ENCODE measurements at places on chromosomes 6 and 20. TPM values are rescaled to one million over a fixed set of nuclear protein-coding genes. Genes with fewer than 3 reads are reported as not detected.

GSTA5 gene
- total RNA-seq, result not detected

BTN3A1 gene
- 23.4 TPM for total RNA-seq

HLA-DOB gene
- not detected for total RNA-seq

AKAP7 gene
- total RNA-seq, result 13.0 TPM

DNA sequence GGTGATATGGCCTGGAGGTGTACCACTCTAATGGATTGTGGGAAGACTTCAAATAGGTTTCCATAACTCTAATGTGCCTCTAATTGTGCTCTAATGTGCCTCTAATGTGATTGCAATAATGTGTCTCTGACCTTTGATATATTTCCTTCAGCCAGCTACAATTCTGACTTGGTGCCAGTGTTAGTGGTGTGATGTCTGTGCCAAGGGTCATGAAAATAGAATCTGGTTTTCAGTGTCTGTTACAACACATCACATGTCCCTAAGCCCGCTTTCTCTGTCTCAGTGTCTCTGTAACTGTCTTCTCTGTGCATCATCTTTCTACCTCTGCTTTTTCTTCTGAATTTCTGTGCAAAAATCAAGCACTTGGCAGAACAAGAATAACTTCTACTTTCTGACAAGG is 77.2 kb upstream of the ECI2 start:
- no peaks in the 10 kb centered on the region for H3K27me3 ChIP-seq
- no peak overlapping the region for H3K4me3 ChIP-seq
- no peak for DNase-seq
- no peaks in the 10 kb centered on the region for H3K4me1 ChIP-seq

GRCh38 chr6:66435321-66435720 is 728.3 kb upstream of the EYS start:
- no peak for DNase-seq
- H3K27ac ChIP-seq, result no peak overlapping the region
- no peak overlapping the region for H3K4me3 ChIP-seq
- no peaks in the 10 kb centered on the region for H3K36me3 ChIP-seq
- H3K27me3 ChIP-seq, result no peaks in the 10 kb centered on the region

DNA sequence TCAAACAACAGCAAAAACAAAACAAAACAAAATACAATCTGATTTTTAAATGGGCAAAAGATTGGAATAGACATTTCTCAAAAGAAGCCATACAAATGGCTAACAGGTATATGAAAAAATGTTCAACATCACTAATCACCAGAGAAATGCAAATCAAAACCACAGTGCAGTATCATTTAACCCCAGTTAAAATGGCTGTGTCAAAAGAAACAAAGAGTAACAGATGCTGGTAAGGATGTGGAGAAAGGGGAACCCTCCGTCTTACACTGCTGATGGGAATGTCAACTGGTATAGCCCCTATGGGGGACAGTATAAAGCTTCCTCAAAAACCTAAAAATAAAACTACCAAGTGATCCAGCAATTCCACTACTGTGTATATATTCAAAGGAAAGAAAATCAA is 10.9 kb upstream of the NELFCD start:
- no peak overlapping the region for H3K4me3 ChIP-seq
- DNase-seq, result no peak
- no peaks in the 10 kb centered on the region for H3K4me1 ChIP-seq
- H3K27ac ChIP-seq, result no peak overlapping the region

- H3K27ac ChIP-seq, result no peak overlapping the region
- H3K4me3 ChIP-seq, result no peak overlapping the region
- no peak for DNase-seq
These were observed 83.3 kb upstream of the RALGAPA2 start for GRCh38 chr20:20795721-20796120.

DNA sequence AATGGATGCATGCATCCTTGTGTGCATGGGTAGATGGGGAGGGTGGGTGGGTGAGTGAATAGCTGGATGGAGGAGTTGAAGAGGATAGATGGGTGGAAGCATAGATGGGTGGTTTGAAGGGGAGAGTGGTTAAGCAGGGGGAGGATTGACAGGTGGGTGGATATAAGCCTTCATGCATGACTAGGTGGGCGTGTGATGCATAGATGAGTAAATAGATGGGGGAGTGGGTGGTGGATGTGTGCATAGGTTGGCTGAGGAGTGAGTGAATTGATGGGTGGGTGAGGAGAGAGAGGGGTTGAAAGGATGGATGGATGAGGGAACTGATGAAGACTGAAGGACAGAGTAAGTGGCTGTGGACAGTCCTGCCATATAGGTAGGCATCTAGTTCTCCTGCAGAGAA is 4.5 kb downstream of the COL11A2 start:
- H3K4me3 ChIP-seq, result no peak overlapping the region
- H3K36me3 ChIP-seq, result no peaks in the 10 kb centered on the region
- DNase-seq, result no peak
- H3K4me1 ChIP-seq, result peaks cover 3% of the 10 kb centered on the region
- H3K27me3 ChIP-seq, result no peaks in the 10 kb centered on the region

- H3K4me3 ChIP-seq, result peak overlapping the region; percentile 56
- no peak overlapping the region for H3K27ac ChIP-seq
- H3K27me3 ChIP-seq, result peaks cover 93% of the 10 kb centered on the region
- no peaks in the 10 kb centered on the region for H3K36me3 ChIP-seq
These were observed 27.1 kb downstream of the ULBP1 start for GRCh38 chr6:149990661-149991471.

GRCh38 chr6:12113190-12113577 is 101.1 kb downstream of the HIVEP1 start:
- no peaks in the 10 kb centered on the region for H3K27me3 ChIP-seq
- no peaks in the 10 kb centered on the region for H3K36me3 ChIP-seq
- no peak overlapping the region for H3K27ac ChIP-seq
- H3K4me3 ChIP-seq, result no peak overlapping the region
- no peaks in the 10 kb centered on the region for H3K4me1 ChIP-seq
- no peak for DNase-seq

DNA sequence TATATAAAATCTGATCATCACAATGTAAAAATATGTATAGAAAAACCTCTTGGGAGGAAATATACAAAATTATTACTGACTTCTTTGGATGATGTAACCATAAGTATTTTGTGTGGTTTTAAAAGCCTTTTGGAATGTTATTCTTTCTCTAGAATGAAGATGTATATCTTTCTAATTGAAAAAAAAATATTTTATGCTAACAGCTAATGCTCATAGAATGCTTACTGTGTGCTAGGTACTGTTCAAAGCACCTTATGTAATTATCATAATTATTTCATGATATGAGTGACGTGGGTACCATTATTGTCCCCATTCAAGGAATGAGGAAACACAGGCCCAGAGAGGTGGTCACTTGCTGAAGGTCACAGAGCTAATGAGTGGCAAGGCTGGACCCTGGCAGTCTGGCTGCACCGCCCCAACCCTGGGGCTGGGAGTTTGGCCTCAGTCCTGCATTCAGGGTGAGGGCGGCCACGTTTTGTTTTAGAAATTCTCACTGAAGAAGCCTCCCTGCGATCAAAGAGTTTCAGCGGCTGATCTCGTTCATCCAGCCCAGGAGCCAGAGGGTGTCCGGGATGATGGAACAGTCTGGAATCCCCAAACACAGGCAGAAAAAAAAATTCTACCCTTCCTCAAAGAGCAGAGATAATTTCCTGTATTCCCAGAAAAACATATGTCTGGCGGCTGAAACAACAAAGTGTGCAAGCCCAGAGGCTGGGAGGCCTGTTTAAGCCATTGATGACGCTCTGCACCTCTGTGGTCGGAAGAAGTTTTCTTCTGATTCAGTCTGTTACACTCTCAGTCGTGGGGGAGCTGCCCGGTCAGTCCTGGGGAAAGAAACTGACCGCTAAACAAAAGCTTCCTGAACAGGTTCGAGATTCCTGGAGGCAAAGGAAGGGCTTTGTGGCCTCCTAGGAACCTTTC is 37.3 kb downstream of the TFEB start:
- no peaks in the 10 kb centered on the region for H3K27me3 ChIP-seq
- H3K36me3 ChIP-seq, result no peaks in the 10 kb centered on the region
- H3K4me1 ChIP-seq, result peaks cover 12% of the 10 kb centered on the region
- DNase-seq, result no peak
- no peak overlapping the region for H3K4me3 ChIP-seq

DNA sequence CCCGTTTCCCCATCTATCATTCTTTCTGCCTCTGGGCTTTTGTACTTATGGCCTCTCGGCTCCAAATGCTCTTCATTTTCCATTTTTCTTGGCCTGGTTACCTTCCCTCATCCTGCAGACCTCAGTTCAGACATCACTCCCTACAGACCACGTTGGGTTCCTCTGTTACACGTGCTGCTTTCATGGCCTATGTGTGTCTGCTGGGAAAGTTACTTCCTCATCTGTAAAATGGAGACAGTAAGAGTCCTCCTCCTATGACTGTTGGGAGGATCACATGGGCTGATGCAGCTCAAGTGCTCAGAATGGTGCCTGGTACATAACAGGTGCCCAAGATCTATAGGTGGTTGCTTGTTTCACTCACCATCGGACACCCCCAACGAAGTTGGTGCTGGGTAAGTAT is 13.5 kb downstream of the KCNK17 start:
- no peaks in the 10 kb centered on the region for H3K27me3 ChIP-seq
- H3K4me1 ChIP-seq, result no peaks in the 10 kb centered on the region
- H3K4me3 ChIP-seq, result no peak overlapping the region
- H3K27ac ChIP-seq, result no peak overlapping the region

GRCh38 chr6:101365181-101365580 is 28.3 kb upstream of the GRIK2 start:
- no peak overlapping the region for H3K27ac ChIP-seq
- no peaks in the 10 kb centered on the region for H3K36me3 ChIP-seq
- no peak overlapping the region for H3K4me3 ChIP-seq
- H3K27me3 ChIP-seq, result no peaks in the 10 kb centered on the region
- DNase-seq, result no peak

DNA sequence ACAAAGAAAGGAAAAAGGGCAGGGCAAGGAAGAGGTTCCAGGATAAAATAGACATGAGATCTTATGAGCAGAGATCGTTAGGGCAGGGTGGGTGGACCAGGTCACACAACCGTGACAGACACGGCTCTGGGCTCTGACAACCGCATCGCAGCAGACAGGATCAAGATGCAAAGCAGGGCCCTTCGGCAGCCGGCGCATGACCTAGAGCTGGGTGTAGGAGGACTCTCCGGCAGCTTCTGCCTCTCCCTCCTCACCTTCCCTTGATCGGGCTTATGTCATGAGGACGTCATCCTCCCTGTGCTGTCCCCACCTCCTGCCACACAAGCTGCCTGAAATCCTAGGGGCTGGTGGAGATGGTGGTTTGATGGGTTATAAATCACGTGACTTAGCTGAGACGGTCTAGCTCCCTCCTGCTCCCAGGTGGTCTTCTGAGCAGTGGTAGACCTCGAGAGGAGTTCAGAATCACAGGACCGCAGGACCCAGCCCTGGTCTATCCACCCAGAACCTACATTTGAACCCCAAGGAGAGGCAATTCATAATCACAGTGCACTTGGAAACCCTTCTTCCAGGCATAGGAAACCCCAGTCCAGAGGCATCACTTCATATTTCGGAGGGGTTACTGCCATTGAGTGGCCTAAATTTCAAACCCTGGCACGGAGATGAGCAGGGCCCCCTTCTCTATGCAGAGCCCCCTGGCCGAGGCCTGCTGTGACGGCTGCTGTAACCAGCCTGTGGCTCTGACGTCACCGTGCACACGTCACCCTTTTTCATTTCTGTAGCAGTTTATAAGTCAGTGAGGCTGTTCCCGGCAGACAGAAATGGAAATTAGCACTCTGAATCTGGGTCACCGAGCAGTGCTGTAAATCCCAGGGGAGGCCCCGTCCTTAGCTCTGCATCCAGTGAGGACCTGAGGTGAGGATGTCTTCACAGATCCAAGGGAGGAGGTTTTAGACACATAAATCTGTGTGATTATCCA is 8.7 kb upstream of the CCR6 start:
- H3K4me3 ChIP-seq, result no peak overlapping the region
- no peaks in the 10 kb centered on the region for H3K4me1 ChIP-seq
- H3K36me3 ChIP-seq, result no peaks in the 10 kb centered on the region
- no peak for DNase-seq
- no peak overlapping the region for H3K27ac ChIP-seq

DNA sequence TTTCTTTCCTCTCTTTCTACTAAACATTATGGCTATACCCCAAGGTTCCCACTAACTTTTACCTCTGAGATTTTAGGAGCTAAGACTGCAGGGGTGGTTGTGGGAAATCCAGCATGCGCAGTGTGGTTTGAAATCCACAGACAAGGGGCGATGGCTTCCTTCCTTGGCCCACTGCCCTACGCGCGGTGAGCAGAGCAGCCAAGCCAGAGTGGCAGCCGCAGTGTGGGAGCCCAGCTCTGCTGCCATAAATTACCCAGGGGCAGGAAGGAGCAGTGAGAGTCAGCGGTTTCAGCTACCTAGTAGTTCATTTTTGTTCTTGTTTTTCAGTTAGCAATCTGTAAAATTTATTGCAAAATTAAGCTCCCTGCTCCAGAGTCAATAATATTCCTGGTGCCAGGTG is 101.4 kb downstream of the BMP2 start:
- no peak overlapping the region for H3K27ac ChIP-seq
- H3K27me3 ChIP-seq, result peaks cover 6% of the 10 kb centered on the region
- no peak for DNase-seq
- peaks cover 3% of the 10 kb centered on the region for H3K4me1 ChIP-seq
- H3K4me3 ChIP-seq, result no peak overlapping the region
- H3K36me3 ChIP-seq, result no peaks in the 10 kb centered on the region

DNA sequence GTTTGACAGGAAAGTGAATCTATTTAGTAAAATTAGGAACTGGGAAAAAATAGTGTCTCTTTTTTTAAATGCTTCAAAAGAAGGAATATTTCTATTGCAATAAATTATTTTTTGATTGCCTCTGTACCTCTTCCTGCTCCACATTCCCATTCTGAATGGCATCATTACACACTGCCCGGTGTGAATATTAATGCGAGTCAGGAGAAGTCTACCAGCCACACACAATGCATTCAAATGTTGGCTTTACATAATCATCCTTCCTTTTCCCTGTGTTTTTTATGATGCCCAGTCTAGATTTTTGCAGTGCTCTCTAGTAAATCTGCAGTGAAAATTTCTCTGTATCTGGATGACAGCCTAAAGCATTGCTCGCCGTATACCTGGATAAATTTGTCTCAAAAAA is 118.9 kb downstream of the SAMD5 start:
- no peak overlapping the region for H3K27ac ChIP-seq
- no peaks in the 10 kb centered on the region for H3K36me3 ChIP-seq
- DNase-seq, result no peak

DNA sequence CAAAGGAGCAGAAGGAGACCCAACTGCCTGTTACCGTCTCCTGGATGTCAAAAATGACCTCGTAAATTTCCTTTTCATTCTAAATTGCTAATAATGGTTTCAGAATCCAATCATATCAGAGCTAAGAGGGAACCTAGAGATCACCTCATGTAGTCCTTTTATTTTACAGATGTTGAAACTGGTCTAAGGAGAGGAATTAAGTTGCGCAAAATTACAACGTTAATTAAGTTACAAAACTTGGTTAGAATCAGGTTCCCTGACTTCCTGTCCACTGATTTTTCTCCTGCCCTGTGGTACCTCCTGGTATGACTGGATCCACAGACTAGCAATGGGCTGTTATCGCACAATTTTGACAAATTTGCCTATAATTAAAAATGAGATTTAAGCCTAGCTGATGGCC is 9.0 kb upstream of the STK38 start:
- H3K27ac ChIP-seq, result no peak overlapping the region
- no peak overlapping the region for H3K4me3 ChIP-seq
- H3K4me1 ChIP-seq, result no peaks in the 10 kb centered on the region
- H3K27me3 ChIP-seq, result no peaks in the 10 kb centered on the region
- H3K36me3 ChIP-seq, result no peaks in the 10 kb centered on the region

All from breast epithelium (tissue), 4 donors.